ENCODE measurements at places on chromosomes 11 and 22.

GRCh38 chr11:134402910-134403309, 9.1 kb downstream of the B3GAT1 start:
- no peak for DNase-seq

- no peak for DNase-seq
These were observed 52.9 kb upstream of the PGR start for GRCh38 chr11:101182467-101182866.

- no peak for DNase-seq
These were observed 8.7 kb upstream of the CARD18 start for GRCh38 chr11:105148241-105148640.

- DNase-seq: peak; percentile 88
These were observed 43.4 kb upstream of the CSNK2A3 start for GRCh38 chr11:11396301-11397035.

DNA sequence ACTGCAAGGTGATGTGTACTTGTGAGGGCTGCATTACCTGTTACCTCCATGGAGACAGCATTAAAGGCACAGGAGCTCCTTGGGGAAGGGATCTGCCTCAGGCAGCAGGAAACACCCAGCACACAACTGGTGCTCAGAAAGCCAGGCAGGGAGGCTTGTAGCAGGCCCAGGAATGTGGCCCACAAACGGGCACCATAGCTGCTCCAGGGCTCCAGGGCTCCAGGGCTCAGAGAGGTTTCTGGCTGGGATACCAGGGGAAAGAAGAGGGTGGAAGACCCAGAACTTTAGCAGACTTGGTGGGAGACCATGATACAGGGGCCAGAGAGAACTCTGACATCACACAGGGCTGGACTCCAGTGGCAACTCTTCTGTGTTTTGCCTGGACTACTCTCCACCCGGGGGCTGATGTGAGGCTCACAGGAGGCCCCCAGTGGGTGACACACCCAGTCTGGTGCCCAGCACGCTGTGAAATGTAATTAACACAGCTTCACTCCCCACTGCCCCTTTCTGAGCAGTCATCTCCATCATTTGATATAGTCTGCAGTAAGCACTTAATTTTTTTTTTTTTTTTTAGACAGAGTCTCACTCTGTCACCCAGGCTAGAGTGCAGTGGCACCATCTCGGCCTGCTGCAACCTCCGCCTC, 14.7 kb upstream of the SULT4A1 start:
- no peak for DNase-seq

- peak; percentile 87 for DNase-seq
These were observed 77.2 kb upstream of the AKIP1 start for GRCh38 chr11:8833568-8834315.
